NCI-H524 (cell line): ENCODE measurements at places on chromosomes 3 and 15.

DNA sequence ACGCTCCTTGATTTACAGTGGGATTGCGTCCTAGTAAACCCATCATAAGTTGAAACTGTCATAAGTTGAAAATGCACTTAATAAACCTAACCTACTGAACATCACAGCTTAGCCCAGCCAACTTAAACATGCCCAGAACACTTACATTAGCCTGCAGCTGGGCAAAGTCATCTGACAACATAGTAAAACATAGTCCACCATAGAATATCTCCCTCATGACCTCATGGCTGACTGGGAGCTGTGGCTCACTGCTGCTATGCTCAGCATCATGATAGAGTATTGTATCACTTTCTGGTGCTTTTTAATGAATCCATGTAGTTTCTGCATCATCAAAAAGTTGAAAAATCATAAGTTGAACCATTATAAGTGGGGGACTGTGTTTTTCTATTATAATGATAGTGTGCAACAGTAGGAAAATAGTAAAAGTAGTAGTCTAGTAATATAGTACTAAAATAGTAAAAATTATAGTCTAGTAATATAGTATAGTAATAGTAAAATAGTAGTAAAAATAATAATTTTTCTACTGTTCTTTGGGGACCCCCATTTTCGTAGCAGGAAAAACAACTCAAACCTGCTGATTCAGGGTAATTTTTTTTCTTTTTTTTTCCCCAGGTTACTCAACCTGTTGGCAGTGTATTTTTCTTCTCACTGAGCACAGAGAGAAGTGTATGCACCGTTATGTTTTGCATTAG is 233.5 kb downstream of the MYRIP start:
- no peak for DNase-seq

GRCh38 chr3:71111784-71112440 is 471.6 kb downstream of the FOXP1 start:
- no peak for DNase-seq

DNA sequence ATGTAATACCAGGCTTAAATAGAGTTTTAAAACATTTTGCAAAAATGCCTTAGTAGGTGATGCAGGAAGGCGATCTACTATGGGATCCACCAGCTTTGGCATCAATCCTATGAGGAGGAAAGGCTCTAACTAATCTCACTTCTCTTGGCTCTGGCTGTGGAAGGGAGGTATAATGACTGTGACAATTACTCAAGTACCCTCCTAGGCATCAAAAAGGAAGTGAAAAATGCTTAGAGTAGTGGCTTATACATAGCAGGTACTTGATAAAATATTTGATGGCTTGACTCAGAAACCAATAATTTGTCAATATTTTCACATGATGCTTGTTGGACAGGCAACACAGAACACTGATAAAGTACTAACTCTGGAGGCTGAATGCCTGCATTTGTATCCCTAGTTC is 34.1 kb upstream of the SERPINI2 start:
- DNase-seq: no peak

- no peak for DNase-seq
These were observed 227.8 kb downstream of the OCA2 start for GRCh38 chr15:27871078-27871901.

DNA sequence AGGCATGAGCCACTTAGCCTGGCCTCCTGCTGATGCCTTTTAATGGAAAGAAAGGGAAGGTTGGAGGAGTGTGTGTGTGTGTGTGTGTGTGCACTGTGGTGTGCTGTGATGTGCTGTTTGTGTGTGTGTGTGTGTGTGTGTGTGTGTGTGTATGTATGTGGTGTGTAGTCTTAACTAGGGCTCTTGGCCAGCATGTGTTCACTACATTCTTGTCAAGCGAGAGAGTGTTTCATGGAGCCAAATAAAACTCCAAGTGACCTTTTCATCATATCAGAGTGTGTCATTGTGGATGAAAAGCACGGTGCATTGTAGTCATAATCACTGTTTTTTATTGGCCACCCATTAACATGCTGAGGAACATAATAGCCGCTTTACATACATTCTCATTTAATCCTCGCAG is 30.8 kb upstream of the BHLHE40 start:
- no peak for DNase-seq

DNA sequence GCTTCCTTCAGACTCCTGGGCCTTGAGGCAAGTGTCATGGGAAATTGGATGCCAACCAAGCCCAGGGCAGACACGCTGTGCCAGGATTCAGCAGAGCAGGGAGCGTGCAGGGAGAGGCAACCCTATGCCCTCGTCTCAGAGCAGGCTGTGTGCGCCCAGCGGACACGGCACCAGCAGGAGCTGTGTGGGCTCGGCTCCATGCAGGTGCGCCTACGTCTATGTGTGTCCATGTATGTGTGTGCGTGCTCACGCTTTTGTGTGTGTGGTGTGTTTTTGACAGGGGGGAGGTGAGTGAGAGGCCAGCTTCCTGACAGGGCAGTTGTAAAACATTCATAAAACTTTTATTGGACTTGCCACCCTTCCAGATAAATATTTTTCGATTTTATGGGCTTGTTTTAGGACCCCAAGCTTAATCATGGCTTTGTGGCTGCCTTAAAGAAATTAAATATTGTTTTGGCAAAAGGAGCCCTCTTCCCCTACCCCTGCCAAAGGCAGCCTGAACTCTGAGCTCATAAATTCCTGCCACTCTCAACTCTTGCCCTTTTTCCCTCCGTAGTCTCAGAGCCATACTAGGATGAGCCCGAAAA is 84.4 kb downstream of the DNAJB8 start:
- no peak for DNase-seq

- peak; percentile 62 for DNase-seq
These were observed 792 bp downstream of the GABPB1 start for GRCh38 chr15:50353975-50354837.

GRCh38 chr3:58722561-58722960 is 56.0 kb upstream of the FAM3D start:
- no peak for DNase-seq

GRCh38 chr15:61828860-61829513 is 231.3 kb downstream of the VPS13C start:
- no peak for DNase-seq

- peak; percentile 94 for DNase-seq
These were observed 86.2 kb upstream of the PIAS1 start for GRCh38 chr15:67967871-67968431.

DNA sequence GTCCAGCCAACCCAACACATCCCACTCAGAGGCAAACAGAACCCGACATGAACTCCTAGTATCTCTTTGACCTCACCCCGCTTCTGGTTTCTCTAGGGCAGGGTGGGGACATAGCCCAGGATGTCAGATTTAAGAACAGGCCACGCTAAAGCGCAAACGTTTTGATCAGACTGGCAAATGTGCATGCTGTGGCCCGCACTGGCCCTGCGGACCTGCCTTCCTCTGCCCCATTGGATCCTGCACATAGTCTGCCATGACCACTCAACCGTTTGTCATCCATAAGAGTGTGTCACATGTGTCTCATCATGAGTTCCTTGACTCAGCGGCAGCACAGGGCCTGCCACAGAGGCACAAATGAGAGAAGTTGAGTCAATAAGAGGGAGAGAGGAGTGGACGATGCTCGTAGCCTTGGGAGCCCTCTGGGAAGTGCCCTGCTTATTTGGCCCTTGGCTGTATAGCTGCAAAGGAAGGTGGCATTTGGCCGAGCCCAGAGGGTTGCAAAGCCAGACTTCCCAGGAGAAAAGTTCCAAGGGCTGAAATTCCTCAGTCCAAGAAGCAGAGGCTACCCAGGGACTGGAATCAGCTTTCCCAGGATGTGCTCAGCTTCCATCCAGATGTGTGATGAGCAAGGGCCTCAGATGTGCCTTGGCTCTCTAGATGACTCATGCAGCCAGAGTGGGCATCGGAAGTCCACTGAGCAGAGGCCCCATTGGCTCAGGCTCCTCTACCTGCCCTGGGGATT is 55.5 kb upstream of the SLCO2A1 start:
- no peak for DNase-seq

- DNase-seq: no peak
These were observed 357.7 kb downstream of the CLSTN2 start for GRCh38 chr3:140292684-140293083.

DNA sequence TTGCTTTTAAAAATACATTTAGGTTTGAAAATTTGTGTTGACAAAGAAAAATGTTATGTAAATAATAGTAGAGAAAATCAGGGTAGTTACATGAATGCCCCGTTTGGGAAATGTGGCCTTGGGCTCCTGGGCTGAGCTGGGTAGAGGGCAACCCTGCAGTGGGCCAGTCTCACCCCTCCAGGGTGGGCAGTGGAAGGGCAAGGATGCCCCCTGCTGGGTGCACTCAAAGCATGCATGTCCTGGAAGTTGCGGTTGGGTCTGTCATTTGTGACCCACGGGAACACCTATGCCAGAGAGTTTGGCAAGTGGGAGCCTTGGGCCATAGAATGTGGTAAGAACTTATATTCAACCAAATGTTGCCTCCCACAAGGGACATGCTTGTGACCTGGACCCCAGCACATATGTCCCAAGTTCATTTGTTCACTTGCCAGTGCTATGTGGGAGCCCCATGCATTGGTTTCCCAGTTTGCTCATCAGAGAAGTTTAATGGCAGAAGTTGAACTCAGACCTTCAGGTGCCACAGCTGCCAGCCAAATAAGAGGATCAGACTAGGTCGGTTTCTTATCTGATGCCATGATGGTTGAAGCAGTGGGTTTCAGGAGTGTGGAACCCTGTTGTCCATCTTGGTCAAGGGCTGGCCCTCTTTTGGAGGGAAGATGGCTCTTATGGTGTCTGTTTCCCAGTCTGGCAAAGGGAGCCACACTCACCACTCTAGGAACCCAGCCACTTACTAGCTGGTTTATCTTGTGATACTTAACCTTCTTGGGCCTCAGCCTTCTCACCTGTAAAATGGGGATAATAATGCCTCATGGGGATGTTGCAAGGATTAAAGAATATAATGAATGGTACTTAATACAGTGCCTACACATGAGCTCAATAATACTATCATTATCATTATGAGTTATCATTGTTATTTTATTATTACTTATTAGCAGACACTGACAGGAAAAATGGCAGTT is 2.5 kb upstream of the PLCB2 start:
- DNase-seq: peak; percentile 66

- DNase-seq: no peak
These were observed 5.6 kb upstream of the ASB14 start for GRCh38 chr3:57298041-57298440.

- DNase-seq: no peak
These were observed 55.7 kb upstream of the CP start for GRCh38 chr3:149277331-149277813.

DNA sequence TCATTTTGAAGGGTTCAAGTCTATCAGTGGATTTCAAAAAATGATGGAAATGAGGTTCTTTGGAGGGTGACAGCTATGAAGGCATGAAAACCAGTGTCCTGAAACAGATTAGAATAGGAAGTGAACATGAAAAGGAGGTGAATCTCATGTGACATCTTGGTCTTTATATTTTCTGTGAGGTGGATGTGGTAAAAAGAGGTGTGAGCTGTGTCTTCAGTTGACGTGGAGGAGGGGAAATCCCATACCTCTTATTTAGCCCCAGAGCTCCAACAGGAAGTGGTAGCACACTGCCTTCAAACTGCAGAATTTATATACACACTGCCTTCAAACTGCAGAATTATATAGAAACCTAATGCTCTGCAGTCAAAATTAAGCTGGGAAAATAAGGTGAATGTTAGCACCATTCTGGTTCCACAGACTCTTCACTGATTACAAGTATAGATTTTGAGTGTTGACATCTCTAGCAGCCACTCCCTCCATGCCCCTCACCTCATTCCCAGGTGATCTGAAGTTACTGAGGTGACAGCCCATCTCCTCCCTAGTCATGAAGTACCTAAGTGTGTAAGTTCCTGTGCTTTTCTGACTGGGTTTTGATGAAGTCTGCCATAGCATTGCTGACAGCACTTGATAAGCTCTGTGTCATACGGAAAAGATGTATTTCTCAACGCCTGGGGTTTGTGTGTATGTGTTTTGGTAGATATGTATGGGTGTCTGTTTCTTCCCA is 2.7 kb downstream of the RAB8B start:
- DNase-seq: no peak

DNA sequence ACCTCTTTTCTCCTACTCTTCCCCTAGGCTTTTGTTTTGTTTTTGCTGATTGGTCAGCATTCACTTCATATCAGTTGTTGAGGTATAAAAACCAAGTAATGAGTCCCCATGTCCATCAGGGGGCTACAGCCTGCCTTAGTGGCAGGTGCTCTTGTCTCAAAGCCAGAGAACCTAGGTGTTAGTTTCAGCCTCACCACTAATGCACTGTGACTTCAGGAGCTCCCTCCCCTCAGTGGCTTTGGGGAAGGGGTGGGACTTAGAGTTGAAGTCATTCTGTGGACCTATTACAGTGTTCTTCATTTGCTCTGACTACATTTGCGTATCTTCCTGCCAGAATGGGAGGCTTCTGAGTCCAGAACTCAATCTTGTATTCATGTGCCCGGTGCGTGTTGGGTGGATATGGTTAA is 41.6 kb downstream of the NR2C2 start:
- DNase-seq: peak; percentile 7

- no peak for DNase-seq
These were observed 84.4 kb downstream of the ANKRD28 start for GRCh38 chr3:15713364-15713763.

- no peak for DNase-seq
These were observed 10.6 kb downstream of the FBN1 start for GRCh38 chr15:48634893-48635292.

- DNase-seq: no peak
These were observed 30.4 kb downstream of the EFHB start for GRCh38 chr3:19903649-19904048.

DNA sequence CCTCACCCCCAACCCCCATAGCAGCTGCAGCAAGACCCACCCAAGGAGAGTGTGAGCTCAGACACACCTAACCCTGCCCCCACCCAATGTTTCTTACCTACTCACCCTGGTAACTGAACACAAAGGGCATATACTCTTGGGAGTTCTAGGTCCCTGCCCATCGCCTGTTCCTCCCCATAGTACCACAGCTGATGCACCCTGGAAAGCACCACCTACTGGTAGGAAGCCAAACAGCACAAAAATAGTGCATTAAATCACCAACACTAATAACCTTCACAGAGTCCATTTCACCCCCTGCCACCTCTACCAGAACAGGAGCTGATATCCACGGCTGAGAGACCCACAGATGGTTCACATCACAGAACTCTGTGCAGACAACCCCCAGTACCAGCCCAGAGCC is 245.2 kb downstream of the EFHB start:
- DNase-seq: no peak

- DNase-seq: peak; percentile 43
These were observed 97.2 kb downstream of the TBC1D5 start for GRCh38 chr3:17645074-17645698.

- DNase-seq: peak; percentile 80
These were observed 489.8 kb upstream of the PROK2 start for GRCh38 chr3:72274493-72275330.

DNA sequence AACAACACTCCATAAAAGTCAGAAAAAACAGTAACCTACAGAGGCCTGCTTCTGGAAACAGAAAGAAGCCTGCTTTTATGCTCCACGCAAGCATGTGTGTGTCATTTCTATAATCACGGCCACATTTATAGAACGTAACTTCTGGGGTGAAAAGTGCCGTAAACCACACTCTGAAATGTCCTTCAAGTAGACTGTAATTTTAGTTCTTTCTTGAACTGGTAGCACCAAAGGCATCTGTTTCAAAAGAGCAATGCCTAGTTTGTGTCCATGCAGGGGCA is 19.5 kb upstream of the CMTM7 start:
- no peak for DNase-seq
